ENCODE measurements at places on chromosomes 11 and 22. TPM values are rescaled to one million over a fixed set of nuclear protein-coding genes. Genes with fewer than 3 reads are reported as not detected.

PITPNM1 gene
- 40.5 TPM for total RNA-seq

OVOL1 gene
- 0.12 TPM for total RNA-seq

PSMA1 gene
- 163 TPM for total RNA-seq

C22orf31 gene
- total RNA-seq, result not detected

NEU3 gene
- 14.1 TPM for total RNA-seq

MYBPC3 gene
- total RNA-seq, result not detected

MUC2 gene
- not detected for total RNA-seq

RASGRP2 gene
- 4.7 TPM for total RNA-seq

GAL3ST3 gene
- 1.8 TPM for total RNA-seq

NCR3LG1 gene
- 9.4 TPM for total RNA-seq

DERL3 gene
- total RNA-seq, result 4.6 TPM

HOATZ gene
- not detected for total RNA-seq

FADS1 gene
- 72.6 TPM for total RNA-seq

Measured in chondrocyte (in vitro differentiated cells).